ENCODE measurements at places on chromosomes 3 and 15.

DNA sequence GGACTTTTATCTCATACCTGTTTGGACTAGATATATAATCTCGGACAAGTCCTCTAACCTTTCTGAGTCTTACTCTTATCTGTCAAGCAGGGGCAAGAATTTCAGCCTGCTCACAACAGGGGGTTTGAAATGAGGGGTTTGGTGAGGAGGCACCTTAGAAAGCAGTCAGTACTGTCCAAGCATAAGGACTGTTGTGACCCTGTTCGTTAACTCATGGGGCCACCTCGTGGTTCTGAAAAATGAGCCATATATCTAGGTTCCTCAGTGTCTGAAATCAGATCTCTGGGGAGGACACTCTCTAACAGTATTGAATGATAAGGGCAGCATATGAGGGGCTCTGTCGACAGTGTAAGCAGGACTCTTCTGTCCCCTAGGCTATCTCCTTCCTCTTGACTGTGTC is 7.2 kb upstream of the TIMP4 start:
- no peak for DNase-seq

DNA sequence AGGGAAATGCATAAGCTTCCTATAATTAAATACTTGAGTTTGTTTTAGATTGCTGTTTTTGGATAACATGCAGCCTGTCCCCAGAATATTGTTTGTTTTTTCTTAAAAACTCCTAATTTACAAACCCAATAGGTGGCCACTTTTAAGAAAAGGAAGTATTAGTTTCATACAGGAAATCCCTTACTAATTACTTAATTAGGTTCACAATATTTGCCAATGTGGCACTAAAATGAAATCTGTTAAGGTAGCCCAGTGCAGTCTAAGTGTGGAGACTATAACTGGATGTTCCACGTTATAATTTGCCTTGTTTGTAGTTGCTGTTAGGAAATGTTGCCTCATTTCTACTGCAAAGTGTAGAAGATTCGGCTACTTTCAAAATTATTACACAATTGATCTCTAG is 195.8 kb downstream of the BBX start:
- DNase-seq = no peak

DNA sequence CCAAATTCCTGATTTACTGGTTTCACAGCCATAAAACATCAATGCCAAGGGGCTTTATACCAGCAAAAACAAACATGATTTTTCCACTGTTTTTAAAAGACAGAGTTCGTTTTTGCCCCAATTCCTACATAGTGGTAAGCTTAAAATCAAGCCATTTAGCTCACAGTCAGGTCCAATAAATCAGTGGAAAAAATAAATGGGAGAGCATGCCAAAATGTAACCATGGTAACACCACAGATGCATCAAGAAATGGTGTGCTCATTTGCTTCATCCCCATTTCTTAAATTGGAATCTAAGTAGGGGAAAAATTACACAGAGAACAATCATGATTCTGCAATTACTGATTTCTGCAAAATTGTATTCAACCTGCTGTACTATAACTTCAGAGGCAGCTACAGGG is 418.8 kb downstream of the MAGI1 start:
- no peak for DNase-seq

DNA sequence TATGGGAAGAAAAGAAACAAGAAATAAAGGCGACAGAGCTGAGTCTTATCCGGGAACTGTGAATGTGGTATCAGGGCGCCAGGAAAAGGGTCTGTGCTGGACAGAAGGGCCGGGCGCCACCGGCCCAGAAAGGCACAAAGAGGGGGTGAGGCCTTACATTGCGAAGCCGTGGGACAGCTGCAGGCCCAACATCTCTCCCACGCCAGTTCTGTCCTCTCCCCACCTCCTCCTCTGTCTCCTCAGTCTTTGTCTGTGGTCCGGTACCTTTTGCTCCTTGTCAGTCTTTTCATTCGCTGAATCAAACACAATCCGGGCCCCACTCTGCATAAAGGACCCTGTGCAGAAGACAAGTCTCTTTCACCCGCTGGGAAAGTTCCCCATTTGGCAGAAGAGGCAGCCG is 81.8 kb downstream of the LRIG1 start:
- DNase-seq = no peak

GRCh38 chr3:101878589-101878988 is 29.3 kb downstream of the NFKBIZ start:
- DNase-seq = no peak
